ENCODE measurements at places on chromosomes 5 and 9.

DNA sequence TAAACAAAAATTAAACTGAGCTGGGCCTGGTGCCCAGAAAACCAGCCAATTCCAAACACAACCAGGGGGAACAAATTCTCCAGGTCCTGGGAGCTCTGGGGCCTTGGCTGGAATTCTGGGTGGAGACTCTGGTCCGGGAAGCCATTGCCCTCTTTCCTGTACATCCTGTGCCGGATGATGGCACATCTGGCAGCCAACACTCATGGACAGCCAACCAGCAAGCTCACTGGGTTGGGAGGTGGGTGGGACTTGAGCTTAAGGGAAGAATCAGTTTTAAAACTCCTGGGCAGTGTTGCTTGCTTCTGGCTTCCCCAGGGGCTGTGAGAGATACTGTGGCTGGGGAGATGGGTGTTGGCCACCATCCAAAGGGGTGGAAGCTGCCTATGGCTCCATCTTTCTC lies 56.1 kb downstream of the PCDH1 start:
- peak; percentile 26 for DNase-seq

DNA sequence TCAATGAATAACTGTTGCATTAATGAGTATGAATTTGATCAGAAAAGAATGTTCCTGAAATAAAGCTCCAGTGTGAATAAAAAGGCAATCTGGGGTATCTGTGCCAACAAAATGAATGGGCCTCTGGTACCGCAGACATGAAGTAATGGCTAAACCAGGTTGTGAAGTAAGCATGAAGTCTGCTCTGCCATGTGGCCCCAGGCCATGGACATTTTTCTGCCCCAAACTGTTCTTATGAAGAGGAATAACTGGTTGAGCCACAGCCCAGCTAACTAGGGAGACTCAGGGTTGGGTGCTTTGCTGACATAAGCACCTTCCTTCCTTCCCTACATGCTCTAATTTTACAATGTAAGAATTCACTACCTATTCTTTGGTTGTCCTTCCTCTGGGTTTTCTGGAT lies 147.4 kb upstream of the LRRTM2 start:
- no peak for DNase-seq

- DNase-seq = peak; percentile 61
Measured at GRCh38 chr9:95506678-95507463, 9.9 kb downstream of the PTCH1 start.

- DNase-seq = peak; percentile 5
Measured at GRCh38 chr5:91849069-91849468, 466.0 kb upstream of the ARRDC3 start.

DNA sequence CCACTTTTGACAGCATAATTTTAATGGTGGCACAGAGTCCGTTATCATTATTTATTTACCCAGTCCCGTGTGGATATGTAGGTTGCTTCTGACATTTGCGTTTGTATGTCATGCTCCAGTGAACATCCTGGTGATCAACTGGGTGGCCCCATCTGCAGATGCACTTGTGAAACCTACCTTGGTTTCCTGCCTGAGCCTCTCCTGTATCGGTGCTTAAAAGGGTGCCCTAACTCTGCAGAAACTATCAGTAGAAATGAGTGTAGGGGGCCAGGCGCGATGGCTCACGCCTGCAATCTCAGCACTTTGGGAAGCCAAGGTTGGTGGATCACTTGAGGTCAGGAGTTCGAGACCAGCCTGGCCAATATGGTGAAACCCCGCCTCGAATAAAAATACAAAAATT lies 92.1 kb upstream of the IER5L start:
- no peak for DNase-seq

- DNase-seq = no peak
Measured at GRCh38 chr9:137630126-137630525, 11.3 kb downstream of the EHMT1 start.

GRCh38 chr5:179769271-179769670 lies 24.5 kb upstream of the LTC4S start:
- no peak for DNase-seq

- no peak for DNase-seq
Measured at GRCh38 chr5:181052672-181053487, 12.8 kb downstream of the BTNL9 start.

GRCh38 chr9:116285320-116285719 lies 131.7 kb downstream of the PAPPA start:
- no peak for DNase-seq

DNA sequence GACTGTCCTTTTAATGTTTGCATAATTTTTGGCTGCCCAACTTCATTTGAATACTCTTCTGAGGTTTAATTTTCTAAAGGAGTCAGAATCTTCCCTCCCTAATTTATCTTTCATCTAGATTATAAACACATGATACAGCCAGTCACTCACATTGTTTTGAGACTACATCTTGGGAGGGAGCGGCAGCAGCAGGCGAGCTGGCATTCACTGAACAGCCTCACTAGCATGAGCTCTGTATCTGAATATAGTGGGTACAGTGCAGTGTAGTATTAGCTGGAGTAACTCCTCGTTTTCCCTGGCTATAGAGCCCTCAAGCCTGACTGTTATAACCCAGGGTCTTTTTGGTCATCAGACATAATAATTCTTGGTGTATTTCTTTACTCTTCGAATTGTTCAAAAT lies 969.2 kb upstream of the COX7C start:
- no peak for DNase-seq

DNA sequence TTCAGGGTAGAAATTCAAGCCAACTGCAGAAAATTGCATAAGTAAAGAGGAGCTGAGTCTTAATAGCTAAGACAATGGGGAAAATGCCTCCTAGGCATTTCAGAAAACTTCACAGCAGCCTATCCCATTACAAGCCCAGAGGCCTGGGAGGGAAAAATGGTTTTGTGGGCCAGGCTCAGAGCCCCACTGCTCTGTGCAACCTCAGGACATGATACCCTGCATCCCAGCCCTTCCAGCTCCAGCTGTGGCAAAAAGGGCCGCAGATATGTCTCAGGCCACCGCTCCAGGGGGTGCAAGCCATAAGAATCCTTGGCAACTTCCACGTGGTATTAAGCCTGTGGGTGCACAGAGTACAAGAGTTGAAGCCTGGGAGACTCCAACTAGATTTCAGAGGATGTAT lies 387.0 kb downstream of the ARRDC3 start:
- DNase-seq = no peak

- no peak for DNase-seq
Measured at GRCh38 chr9:93324191-93324834, 127.2 kb upstream of the FAM120A start.

DNA sequence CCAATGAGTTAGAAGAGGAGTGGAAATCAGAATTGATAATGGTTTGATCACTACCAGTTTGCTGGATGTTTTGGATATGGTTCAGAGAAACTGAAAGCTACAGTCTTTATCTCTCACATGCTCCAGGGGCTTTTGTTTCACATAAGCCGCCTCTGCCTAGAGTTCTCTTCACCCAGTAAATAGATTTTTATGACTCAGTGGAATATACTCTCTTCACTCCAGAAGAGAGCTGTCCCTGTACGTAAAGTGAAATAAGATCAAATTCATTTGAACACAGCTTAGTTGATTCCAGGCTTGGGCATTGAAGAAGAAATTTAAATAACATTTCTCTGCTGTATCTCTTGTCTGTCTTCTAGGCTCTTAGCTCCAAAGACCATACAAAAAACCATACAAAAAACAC lies 184.9 kb downstream of the TRPM3 start:
- DNase-seq = no peak

DNA sequence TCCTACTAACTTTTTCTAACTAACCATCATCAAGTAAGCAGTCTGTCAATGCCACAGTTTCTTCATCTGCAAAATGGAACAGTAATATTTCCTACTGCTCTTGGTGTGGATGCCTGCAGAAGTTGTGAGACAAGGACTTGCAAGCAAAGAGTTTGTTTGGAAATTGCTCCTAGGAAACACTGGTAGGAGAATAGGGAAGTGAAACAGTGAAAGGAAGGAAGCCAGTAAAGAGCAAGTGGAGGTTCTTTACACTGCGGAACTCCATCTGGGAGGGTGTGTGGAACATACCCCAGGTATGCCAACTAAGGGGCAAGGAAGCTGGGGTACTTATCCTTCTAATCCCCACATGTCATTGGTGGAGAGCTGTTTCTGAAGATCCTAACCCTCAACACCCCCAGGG lies 119.9 kb downstream of the FOXD1 start:
- no peak for DNase-seq

GRCh38 chr5:126752081-126752785 lies 24.7 kb upstream of the LMNB1 start:
- no peak for DNase-seq

- peak; percentile 12 for DNase-seq
Measured at GRCh38 chr9:3793971-3794383, 268.2 kb upstream of the RFX3 start.

- DNase-seq = no peak
Measured at GRCh38 chr9:971901-972500, 4.5 kb upstream of the DMRT3 start.

Measured in HCEC 1CT (cell line).